Esophagus mucosa (tissue), 1 donor: ENCODE measurements at places on chromosomes 1 and 21.

GRCh38 chr1:61680500-61680899 lies 44.4 kb downstream of the TM2D1 start:
- ATAC-seq = peak; percentile 47

DNA sequence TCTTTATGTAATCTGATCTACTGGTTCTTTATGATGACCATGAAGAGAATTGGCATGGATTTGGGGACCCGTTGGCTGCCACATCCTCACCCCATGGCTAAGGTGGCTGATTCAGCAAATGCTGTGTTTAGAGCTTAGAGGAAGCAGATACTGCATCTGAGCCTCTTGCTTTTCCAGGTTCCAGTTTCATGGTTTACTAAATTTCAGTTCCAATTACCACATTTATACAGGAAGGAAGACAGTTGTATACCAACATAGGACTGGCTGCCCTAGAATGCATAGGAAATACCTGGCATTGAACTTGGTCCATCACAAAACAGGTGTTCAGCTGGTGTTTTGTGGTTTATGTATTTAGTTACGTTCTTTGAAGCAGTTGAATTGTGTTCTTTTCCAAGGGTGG lies 107.1 kb downstream of the ST3GAL3 start:
- no peak for ATAC-seq

DNA sequence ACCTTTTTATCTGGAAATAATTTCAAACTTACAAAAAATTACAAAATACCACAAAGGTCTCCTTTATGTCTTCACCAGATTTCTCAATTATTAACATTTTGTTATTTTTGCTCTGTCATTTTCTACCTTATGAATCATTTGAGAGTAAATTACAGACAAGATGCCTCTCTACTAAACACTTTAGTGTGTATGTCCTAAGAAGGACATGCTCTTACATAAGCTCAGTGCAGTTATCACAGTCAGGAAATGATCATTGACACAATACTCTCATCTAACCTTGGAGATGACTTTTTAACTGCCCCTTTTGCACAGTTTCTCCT lies 378.9 kb upstream of the RUNX1 start:
- ATAC-seq = no peak

- ATAC-seq = peak; percentile 56
These were observed at the start of gene NFIA for GRCh38 chr1:61082311-61083012. Gene NFIA, plus strand, starts transcription at chr1:61082561.

GRCh38 chr1:213381572-213382084 lies 330.6 kb downstream of the RPS6KC1 start:
- no peak for ATAC-seq

GRCh38 chr21:42530167-42530518 lies 16.5 kb downstream of the SLC37A1 start:
- no peak for ATAC-seq
